ENCODE measurements at places on chromosomes 1 and 21. TPM values are rescaled to one million over a fixed set of nuclear protein-coding genes. Genes with fewer than 3 reads are reported as not detected.

DNA sequence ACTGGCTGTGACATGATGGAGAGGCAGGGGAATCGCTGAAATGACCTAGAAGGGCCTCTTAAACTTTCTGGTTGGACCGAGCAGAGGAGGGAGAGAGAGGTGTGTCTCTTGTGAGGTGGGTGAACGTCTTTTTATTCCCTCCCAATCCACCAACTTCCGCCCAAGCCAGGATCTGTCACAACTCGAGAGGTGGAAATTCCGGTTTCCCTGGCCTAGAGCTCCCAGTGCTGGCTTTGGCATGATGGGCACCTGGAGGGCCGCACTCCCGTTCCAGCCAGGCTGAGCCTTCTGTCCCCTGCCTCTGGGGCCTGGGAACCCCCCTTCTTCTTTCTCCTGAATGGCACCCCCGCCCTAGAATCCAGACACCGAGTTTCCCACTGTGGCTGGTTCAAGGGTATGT, at the start of gene SEMA4A:
SEMA4A (plus strand) TSS at position 224 of the 400 bp plus-strand sequence. CDS start 994 bp downstream, outside the sequence.
- peak; percentile 66 for DNase-seq
- peak within 1 kb of the TSS; percentile 55 for H3K27ac ChIP-seq
- peaks cover 3% of the 10 kb centered on the region for H3K4me1 ChIP-seq

- no peaks in the 10 kb centered on the region for H3K4me1 ChIP-seq
- no peak for DNase-seq
- no peak overlapping the region for H3K4me3 ChIP-seq
- H3K27me3 ChIP-seq, result no peaks in the 10 kb centered on the region
Observed at GRCh38 chr1:162347281-162347680, 29.4 kb downstream of the SPATA46 start.

DNA sequence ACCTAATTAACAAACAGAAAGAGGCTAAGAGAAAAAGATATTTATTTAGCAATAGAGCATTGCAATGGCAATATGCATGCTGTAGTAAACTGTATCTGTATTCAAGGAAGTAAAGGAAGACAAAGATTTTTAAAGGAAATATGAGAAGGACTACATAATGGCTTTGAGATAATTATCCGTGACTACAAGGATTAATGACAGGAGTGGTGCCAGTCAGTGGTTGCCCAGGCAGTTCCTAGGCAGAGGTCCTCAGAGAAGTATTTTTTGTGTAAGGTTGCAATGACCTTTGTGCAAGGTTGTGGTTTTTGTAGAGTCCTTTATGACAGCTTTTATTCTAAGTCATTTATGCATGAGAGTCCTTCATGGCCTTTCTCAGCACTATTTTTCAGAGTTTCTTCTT, 711.1 kb upstream of the CHRM3 start:
- no peaks in the 10 kb centered on the region for H3K27me3 ChIP-seq
- no peak overlapping the region for H3K27ac ChIP-seq
- H3K4me1 ChIP-seq, result no peaks in the 10 kb centered on the region

DNA sequence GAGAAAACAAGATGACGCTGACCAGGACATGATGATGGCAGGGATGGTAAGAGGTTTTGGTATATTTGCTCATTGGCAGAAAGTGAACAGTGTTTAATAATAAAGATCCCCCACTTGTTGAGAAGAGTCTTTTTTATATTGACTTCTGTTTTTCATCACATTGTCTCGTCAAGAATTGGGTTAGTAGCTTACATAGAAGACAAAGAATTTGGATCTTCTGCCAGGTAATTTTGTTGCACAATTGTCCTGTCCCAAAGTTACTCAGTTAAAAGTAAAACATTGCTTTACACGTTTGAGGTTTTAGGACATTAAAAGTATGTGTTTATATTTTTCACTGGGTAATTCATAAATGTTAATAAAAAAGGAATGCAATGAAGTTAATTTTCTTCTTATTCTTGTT, 48.3 kb upstream of the LAMC2 start:
- H3K36me3 ChIP-seq, result no peaks in the 10 kb centered on the region
- no peak for DNase-seq
- H3K27me3 ChIP-seq, result no peaks in the 10 kb centered on the region
- no peak overlapping the region for H3K4me3 ChIP-seq

Gene ST6GALNAC5
- 12.3 TPM for total RNA-seq

All from transverse colon (tissue), 4 donors.